SJSA1 (cell line): ENCODE measurements at places on chromosomes 13 and 19. TPM values are rescaled to one million over a fixed set of nuclear protein-coding genes. Genes with fewer than 3 reads are reported as not detected.

DNA sequence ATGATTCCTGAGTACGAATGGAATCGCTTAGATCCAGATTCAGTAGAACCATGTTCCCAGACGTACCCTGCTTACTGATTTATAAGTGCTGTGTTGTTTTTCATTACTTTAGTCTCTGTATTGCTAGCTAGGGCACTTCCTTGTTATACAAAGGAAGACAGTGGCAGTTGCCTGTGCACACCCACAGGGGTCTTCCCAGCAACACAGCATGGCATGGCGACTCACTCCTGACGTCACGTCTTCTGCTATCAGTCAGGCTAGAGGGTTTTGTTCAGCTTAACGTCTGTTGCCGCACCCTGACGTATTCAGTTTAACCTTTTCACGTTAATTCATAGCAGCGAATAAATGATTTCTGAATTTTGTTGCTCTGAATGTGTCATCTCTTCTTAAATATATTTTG lies 295.1 kb downstream of the MYO16 start:
- no peak for DNase-seq

- DNase-seq: no peak
Measured at GRCh38 chr19:35045667-35046300, 4.3 kb downstream of the HPN start.

DNA sequence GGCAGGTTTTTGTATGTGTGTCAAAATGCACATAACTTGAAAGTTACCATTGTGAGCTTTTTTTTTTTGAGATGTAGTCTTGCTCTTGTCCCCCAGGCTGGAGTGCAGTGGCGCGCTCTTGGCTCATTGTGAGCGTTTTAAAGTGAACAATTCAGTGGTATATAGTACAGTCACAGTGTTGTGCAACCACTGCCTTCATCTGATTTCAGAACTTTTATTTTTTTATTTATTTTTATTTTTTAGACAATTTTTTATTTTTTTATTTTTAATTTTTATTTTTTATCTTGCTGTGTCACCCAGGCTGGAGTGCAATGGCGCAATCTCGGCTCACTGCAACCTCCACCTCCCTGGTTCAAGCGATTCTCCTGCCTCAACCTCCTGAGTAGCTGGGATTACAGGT lies 15.0 kb downstream of the SLC25A42 start:
- no peak for DNase-seq

- no peak for DNase-seq
Measured at GRCh38 chr13:113558461-113558860, 26.1 kb upstream of the TFDP1 start.

DNA sequence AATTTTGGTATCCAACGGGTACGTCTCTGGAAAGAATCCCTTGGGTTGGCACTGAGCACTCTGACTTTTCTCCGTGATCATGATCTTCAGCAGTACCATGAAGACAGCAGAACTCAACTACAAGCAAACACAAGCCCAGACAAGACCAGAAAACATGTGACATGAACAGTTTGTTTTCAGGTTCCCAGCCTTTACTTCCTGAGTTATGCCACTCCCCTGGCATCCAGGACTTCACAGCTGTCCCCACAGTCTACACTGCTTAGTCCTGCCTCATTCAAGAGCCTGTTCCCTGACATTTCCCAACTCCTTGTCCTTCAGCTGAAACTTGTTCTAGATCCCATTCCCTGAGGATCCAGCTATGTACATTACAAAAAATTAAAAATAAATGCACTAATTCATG lies 4.9 kb upstream of the N4BP2L1 start:
- DNase-seq: no peak

DNA sequence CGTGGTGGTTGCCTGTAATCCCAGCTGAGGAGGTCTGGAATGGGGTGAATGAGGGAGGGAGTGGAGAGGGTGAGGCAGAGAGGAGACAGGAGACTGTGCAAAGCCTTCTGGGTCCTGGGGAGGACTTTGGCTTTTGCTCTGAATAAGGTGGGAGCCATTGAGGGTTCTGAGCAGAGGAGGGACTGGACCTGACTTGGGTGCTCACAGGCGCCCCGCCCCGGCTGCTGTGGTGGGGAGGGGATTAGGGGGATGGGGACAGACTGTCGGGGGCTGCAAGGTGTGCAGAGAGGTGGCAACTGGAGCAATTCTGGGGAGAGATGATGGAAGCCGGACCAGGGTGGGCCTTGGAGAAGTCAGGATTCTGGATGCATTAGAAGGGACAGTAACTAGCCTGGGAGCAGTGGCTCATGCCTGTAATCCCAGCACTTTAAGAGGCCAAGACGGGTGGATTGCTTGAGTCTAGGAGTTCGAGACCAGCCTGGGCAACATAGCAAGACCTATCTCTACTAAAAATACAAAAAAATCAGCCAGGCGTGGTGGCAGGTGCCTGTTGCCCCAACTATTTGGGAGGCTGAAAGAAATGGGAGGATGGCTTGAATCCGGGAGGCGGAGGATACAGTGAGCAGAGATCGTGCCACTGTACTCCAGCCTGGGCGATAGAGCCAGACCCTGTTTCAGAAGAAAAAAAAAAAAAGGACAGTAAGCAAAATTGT lies 16.1 kb upstream of the NANOS3 start:
- DNase-seq: no peak

JSRP1 gene
- total RNA-seq: not detected in 2 replicates

ZNF43 gene
- 1.8 and 3.9 TPM in 2 replicates for total RNA-seq
